EL (cell line): ENCODE measurements at places on chromosomes 2 and 18.

- DNase-seq = no peak
Observed at GRCh38 chr2:127277028-127277427, 16.9 kb downstream of the ERCC3 start.

GRCh38 chr2:146984014-146984413, 860.8 kb upstream of the ACVR2A start:
- DNase-seq = no peak

DNA sequence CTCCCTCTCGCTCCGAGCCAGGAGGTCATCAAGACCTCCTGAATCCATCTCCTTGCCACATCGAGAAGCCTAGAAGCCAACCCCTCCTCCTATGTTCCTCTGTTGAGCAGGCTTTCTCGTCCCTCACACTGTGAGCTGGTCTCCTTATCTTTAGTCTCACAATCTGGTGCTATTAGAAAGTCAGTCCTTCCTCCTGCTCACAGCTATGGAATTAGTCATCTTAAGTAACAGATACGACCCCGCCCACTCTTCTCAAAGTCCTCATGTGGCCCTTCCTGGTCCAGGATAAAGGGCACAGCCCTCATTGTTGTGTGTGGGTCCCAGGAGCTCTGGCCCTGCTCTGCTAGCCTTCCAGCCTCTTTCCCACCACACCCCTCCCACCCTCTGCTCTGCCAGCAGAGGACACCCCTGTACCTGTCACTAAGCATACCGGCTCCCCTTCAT, 41.4 kb upstream of the TRIB2 start:
- peak; percentile 34 for DNase-seq

DNA sequence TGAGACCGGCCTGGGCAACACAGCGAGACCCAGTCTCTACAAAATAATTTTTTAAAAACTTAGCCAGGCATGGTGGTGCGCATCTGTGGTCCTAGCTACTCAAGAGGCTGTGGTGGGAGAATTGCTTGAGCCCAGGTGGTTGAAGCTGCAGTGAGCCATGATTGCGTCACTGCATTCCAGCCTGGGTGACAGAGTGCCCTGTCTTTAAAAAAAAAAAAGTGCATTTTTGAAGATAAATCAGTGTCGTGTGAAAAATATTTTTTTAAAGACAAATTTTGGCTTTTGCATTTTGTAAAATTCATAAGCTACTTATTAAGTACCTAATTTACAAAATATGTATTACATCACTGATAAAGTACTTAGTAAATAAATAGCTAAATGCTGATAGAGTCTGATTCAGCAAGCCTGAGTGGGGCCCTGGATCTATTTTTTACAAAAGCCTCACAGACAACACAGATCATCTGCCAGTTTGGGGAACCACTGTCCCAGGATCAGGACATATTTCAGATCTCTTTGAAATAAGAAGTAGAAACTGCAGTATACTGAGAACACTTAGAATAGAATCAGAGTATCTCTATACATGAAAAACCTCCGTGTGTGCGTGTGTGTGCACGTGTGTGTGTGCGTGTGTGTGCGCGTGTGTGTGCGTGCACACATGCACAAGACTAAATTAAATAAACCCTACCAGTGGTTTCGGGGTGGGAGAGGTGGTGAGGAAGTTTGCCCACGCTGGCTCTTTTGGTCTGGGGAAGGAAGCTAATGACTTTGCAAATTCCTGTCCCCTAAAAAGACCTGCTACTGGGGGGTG, 61.6 kb downstream of the AAK1 start:
- peak; percentile 79 for DNase-seq

GRCh38 chr2:120103723-120104467, 91.0 kb downstream of the EPB41L5 start:
- DNase-seq = peak; percentile 93

GRCh38 chr18:54928236-54928635, 31.0 kb downstream of the CCDC68 start:
- no peak for DNase-seq

DNA sequence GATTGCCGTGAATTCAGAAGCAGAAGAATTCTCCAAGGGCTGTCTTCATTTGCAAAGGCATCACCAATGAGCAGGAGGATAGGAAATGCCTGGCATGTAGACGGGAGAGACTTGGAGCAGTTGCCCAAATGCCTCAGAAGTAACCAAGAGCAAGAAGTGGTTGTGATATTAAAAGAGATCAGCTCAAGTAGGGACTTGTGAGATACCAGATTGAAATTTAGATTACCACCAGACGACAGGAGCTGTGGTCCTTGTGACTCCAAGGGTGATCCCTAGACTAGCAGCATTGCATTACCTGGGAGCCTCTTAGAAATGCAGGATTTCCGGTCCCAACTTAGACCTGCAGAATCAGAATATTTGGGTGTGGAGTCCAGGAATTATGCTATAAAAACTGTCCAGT, 228.6 kb upstream of the EPAS1 start:
- DNase-seq = no peak

GRCh38 chr2:233470839-233471238, 95.7 kb downstream of the USP40 start:
- no peak for DNase-seq

- peak; percentile 53 for DNase-seq
Observed at GRCh38 chr2:223101340-223102039, 49.5 kb downstream of the KCNE4 start.

DNA sequence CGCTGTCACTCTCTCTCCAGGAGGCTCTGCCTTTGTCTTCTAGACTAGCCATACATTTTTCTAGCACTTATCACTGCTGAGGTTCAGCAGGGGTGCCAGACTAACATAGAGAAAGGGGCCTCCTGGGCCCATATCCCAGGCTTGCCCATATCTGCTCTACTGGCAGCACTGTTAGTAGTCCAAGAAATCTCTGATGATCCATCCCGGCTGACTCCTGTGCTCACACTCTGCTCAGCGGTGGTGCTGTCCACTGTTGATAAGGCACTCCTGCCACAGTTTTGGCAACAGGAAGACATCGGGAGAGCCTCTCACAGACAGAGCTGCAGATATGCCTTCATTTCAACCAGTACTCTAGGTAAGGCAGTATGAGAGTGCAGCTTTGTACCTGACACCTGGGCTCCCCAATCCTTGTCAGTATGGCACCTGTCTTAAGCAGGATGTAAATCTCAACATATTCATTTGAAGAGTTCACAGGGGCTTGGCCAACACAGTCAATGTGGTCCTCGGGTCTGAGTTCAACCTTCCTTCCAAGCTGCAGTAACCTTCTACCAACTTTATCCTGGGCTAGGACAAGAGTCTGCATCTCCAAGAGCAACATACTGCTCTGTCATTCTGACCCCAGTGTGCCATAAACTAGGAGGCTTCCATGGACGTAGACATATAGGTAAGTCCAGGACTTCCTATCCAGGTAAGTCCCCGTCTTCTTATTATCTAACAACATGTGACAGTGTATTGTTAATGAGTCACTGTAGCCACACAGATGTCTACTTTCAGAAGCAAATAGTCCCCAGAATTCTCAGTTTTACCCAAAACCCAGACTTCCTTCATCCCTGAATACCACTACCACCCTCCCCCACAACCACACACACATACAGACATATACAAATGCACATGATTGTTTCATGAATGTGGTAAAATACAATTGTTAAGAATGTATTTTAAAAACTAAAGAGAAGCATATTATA, 16.2 kb downstream of the KLF7 start:
- DNase-seq = no peak

GRCh38 chr2:223536546-223536945, 65.6 kb downstream of the SCG2 start:
- peak; percentile 27 for DNase-seq

GRCh38 chr18:58493516-58494253, 135.2 kb downstream of the ALPK2 start:
- DNase-seq = peak; percentile 73

GRCh38 chr2:105522645-105523044, 123.8 kb upstream of the FHL2 start:
- no peak for DNase-seq

GRCh38 chr2:33511141-33511540, 34.7 kb downstream of the RASGRP3 start:
- DNase-seq = no peak

GRCh38 chr2:205171261-205171940, 510.9 kb upstream of the NRP2 start:
- DNase-seq = no peak

DNA sequence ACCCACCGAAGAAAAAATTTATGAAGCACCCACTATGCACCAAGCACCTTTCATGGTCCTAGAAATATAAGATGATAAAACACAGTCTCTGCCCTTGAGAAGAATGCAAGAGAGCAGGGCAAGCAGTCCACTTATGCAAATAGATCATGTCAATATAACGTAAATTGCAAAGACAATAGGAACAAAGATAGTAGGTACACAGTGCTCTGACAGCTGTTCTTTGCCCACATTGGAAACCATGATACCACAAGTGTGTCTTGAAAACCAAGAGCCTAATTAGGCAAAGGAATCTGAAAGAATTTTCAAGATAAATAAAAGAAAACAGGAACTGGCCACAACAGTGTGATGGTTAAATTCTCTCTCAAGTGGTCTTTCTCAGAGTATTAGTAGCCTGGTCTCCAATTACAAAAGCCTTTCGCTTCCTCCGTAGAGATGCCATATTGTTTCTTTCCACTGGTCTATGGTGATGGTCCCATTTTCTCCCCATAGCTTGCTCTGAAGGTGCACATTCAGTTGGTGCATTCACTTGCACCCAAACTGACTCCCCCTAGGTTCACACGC, 108.5 kb downstream of the VWC2L start:
- no peak for DNase-seq

DNA sequence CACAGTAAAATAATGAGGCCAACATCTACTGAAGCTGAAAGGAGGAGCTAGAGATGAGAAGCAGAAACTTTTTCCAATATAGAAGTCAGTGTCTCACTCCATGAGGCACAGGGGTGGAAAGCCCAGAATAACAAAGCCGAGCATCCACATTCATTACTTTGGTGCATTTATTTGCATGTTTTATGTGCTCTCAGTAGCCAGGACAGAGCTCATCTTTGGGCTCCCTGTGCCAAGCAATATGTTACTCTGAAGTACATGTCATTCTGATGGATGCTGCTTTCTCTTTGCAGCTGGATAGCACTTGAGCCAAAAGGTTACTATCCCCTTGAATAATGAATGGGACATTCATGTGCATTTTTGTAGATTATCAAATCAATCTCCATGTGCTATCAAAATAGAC, 338.6 kb upstream of the SOX11 start:
- DNase-seq = no peak

DNA sequence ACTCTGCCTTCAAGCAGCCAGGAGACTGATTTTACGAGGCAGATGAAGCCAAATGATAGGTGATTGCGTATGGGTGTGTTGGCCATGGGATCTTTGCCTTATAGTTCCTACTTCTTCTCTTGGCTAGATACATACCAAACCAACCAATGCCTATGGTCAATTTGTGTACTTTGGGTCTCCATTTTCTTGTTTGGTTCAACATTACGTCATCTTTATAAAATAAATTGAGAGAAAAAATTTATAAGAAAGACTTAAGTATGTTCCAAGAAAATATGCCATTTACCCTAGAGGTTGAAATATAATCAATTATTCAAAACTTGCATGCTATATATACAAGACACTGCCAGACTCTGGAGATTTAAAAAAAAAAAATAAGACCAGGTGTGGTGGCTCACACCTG, 150.9 kb downstream of the SP3 start:
- no peak for DNase-seq

- peak; percentile 41 for DNase-seq
Observed at GRCh38 chr2:121480826-121481225, 49.9 kb upstream of the RNU4ATAC start.

- no peak for DNase-seq
Observed at GRCh38 chr2:196415384-196415783, 224.1 kb upstream of the CCDC150 start.

GRCh38 chr2:183021613-183022012, 16.6 kb downstream of the NCKAP1 start:
- DNase-seq = no peak

- no peak for DNase-seq
Observed at GRCh38 chr2:120685066-120685973, 50.3 kb upstream of the GLI2 start.
